ENCODE measurements at places on chromosomes 2 and 18.

GRCh38 chr2:177501186-177501585, 108.6 kb downstream of the AGPS start:
- DNase-seq: no peak

- no peak for DNase-seq
Observed at GRCh38 chr2:231926761-231927565, 767 bp upstream of the NPPC start.

DNA sequence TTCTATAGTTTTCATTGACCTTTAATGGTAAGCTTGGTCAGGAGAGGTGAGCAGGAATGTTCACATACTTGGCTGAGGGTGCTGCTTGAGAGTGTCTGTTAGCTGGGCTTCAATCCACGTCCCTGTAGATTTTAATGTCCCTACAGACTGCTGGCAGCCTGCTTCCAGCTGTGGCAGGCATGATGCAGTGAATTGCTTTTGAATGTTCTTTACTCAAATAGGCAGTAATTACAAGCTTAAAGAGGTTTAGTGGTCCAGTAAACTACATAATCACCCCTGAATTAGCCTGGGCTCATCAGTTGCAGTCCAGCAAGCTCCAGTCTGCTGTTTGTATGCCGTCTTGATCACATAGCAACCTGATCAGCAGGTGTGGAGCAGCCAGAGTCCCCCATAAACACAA, 102.1 kb downstream of the MEIS1 start:
- no peak for DNase-seq

- no peak for DNase-seq
Observed at GRCh38 chr2:215615803-215616174, 179.9 kb upstream of the FN1 start.

DNA sequence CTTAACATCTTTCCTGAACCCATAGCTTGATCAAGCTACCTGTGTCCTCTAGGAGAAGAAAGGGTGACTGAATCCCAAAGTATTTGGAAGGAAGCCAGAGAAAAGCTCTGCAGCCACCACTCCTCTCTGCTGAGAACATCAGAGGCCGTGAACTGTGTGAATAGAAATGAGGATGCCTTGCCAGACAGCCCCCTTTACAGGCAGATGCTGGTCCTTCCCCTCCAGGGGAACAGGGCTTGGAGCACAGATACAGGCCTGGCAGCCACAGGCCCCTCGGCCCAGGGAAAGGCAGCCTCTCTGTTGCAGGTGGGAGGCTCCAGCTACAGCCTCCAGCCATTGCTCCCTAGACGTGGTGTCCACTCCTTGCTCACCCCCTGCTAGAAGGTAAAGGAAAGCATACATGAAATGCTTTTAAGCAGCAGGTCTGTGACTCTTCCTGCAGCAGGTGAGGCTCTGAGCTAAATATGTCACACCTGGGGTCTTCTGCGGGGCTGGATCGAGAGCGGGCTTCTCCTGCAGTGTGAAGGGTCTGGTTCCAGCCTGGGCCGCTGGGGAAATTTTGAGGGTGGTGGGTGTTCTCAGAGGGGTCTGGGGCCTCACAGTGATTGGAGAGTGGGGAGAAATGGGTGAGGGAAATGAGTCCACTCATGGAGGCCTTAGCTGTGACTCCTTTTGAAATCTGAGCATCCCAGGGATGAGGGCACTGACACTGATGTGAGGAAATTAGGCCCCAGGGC, 234.0 kb downstream of the KLHL29 start:
- no peak for DNase-seq

DNA sequence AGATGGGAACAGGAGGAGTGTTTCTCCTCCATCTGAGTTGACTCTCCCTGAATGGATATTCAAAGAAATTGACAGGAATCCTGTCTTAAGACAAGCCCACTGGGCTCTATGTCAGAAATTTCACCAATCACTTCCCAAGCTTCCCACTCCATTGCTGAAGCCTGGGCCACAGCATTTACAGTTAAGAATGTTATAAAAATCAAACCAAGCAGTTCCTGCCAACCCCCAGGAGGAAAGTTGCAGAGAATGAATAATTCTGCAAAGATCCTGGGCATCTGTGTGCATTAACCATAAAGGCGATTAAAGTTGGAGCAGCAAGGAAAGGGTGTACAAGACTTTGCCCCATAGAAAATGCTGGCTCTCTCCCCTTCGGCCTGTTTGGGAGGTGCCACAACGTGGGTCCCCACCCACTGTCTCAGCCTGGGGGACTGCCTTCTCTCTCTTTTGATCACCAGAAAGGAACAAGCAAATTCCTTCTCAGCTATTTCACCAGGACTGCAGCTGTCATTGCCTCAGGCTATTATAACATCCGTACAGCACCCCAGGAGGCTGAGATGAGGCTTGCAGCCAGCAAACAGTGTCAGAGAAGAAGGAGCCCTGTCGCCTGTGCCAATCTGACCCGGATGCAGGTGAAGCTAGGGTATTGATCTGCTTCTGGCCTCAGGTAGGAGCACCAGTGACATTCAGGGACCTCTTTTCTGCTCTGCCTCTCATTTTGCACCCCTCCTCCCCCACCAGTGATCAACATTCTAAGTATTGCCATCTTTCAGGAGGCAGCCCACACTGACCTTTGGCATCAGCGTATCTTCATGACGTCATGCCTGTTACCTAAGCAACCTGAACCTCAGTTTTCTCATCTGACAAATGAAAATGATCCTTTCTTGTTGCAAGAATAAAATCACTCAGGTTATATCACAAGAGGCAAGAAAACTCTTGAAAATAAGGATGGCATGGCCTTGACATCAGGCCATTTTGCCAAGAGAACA, 219.0 kb downstream of the SH3BP4 start:
- peak; percentile 46 for DNase-seq

DNA sequence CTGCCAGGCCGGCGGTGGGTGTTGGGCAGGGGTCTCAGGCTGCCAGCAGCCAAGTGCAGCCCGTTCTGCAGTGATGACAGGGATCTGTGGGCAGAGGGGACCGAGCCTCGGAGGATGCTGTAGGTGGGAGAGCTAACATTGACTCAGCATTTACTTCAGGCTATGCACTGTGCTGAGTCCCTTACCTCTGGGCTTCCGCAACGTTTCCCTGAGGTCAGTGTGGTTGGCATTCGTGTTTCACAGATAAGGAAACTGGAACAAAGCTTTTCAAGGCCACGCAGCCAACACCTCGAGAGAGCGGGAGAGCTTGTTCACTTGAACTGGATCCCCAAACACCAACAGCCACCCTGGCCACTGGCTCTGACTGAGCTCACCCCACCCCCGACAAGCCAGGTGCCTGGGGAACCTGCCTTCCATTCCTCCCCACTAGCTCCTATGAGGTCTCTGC, 839 bp upstream of the GPR148 start:
- DNase-seq: no peak
